Kidney glomerular epithelial cell (primary cell): ENCODE measurements at places on chromosomes 12 and 14.

DNA sequence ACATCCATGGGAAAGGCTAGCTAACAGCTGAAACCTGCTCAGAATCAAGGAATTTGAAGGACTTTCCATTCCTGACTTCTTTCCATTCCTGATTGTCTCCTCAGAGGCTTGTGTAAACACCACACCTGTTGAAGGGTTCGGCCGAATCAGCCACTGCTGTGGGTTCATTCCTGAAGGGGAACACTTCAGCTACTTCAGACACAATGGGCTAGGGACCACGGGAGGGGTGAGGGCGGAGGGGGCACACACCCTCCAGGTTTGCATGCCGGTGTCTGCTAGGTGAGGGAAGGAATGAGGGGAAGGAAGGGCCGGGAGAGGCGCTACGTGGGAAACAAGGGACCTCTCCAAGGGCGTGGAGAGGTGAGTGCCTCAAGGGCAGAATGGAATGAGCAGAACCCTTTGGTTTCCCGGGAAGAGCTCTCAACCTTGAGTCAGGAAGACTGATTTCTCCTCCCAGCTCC is 1.3 kb downstream of the GPRC5A start:
- no peak for DNase-seq

DNA sequence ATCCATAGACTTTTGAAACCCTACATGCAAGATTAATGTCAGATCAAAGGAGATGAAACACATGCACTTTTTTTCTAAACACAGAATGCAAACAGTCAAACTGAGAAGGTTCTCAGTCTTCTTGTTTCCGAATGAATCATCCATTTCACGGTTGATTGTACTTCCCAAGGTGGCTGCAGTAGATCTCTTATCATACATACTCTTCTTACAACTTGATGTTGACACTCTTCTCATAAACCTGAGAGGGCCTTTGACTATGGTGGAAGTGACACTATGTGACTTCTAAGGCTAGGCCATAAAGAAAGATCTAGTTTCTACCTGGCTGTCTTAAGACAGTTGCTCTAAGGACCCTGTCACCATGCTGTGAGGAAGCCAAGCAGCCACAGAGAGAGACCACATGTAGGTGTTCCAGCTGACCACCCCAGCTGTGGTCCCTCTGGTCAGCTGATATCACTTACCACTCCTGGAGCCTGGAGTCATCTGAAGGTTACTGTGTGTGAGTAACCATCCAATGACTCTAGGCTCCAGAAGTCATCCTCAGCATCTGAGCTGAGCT is 67.2 kb upstream of the HMGA2 start:
- peak; percentile 41 for DNase-seq

DNA sequence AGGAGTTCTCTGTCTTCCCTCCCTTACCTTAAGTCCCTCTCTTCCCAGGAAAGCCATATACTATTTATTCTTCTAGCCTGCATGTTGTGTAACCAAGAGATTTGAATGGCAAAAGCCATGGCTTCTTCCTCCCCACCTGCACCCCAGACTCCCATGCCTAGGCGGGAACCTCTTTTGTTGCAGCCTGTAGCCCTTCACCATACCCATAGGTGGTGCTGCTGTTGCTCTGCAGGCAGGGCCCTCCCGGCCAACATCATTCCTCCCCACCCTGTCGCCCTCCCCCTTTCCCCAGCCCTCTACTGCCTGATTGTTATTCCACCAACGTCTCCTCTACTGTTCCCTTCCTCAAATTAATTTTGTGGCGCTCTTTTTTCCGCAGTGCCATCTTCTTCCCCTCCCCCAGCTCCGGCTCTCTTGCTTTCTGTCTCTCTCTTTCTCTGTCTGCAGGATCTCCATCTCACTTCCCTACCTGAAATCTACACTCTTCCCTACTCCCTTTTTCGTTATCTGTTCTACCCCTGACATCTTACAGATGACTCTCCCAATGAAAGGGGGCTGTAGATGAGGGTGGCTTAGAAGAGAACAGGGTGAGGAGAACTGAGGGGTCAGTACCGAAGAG is 13.8 kb downstream of the NGDN start:
- no peak for DNase-seq

- no peak for DNase-seq
Measured at GRCh38 chr14:41817626-41818025, 210.9 kb downstream of the LRFN5 start.

DNA sequence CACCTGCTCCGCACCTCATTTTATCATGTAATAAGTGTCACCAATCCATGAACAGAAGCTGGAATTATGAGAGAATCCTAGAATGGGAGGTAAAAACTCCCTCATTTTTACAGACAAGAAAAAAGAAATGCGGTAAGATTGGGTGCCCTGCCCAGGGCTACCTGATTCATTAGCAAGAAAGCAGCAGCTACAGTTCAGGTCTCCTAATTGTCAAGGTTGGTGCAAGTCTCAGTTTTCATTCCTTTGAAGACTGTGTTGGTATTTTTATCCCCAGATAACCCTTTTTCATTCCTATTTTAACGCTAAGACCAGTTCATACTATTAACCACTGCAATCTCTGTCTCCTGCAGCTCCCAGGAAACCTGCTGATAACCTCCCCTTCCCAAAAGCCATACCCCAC is 6.9 kb downstream of the DUSP6 start:
- no peak for DNase-seq

DNA sequence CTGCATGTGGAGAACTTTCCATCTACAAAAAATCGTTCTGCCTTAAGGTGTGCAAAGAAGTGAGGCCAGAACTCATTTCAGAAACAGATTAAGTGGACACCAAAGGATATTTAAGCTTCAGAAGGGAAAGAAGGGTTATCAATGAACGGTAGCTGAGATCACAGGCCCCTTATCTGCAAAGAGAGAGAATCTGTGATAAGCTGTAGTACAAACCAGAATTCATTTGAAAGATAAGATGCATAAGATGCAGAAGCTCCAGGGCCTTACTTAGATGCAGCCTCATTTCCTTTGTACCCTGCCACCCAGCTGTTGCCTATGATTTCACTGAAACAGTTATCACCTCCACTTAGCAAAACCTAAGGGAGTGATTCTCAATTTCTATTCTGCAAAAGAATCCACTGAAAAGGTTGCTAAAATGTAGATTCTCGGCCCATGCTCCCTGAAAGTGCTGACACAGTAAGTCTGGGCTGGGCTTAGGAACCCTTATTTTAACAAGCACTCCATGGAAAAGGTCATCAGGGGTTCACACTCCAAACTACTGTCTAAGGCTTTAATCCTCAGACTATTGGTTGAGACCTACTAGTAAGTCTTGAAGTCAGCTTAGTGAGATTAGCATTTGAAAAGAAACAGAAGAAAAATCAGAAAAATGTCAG is 64.8 kb downstream of the HELB start:
- DNase-seq: no peak

- DNase-seq: no peak
Measured at GRCh38 chr12:126627596-126627995, 1562.4 kb downstream of the AACS start.

GRCh38 chr14:63901434-63902085 is 48.8 kb downstream of the SYNE2 start:
- no peak for DNase-seq

GRCh38 chr12:64029013-64029857 is 184.7 kb downstream of the SRGAP1 start:
- no peak for DNase-seq

GRCh38 chr14:72318648-72319047 is 386.4 kb downstream of the RGS6 start:
- DNase-seq: no peak

GRCh38 chr14:65164068-65164824 is 61.9 kb upstream of the MAX start:
- peak; percentile 18 for DNase-seq

DNA sequence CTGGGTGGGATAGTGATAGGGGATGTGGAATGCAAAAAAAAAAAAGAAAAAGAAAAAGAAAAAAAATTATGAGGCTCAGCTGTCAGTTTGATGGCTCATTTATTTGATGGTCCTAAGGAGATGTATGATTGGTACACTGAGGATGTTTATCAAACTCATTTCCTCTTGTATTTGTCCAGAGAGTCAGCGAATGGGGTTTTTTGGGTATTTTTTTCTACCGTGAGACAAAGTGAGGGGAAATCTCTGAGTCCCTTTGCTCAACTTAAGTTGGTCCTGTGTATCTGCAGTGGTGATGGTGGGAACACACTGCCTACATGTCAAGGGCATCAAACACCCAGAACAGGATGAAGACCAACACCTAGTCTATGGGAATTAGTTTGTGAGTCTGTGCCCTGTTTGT is 176.9 kb upstream of the HIF1A start:
- no peak for DNase-seq

DNA sequence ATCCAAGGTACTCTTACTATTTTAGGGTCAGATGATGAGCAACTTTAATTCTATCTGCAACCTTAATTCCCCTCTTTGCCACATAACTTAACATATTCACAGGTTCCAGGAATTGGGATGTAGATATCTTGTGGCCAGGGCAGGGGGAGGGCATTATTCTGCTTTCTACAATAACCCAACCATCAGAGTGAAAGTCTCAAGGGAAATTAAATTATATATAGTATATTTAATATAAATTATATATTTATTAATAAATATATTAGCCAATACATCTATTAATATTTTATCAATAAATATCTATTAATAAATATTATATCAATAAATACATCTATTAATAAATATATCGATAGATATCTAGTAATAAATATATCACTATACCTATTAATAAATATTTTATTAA is 11.7 kb upstream of the RAB21 start:
- DNase-seq: no peak

DNA sequence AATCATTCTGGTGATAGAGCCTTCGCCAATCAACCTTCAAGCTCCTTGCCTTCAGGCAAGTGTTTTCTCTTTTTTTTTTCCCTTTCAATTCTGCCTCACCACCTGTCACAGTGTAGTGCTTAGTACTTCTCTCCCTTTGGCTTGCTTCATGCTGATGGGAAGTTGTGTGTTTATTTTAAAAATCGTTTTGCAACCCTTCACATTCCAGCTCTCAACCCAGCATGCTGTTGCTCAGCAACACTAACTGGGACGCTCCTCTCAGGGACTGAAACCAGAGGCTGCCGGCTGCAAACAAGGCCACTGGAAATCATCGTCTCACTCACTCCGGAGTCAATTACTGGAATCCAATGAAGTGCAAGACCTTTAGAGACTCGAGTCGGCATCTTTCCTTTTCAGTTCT is 342.7 kb downstream of the PRKD1 start:
- peak; percentile 82 for DNase-seq

DNA sequence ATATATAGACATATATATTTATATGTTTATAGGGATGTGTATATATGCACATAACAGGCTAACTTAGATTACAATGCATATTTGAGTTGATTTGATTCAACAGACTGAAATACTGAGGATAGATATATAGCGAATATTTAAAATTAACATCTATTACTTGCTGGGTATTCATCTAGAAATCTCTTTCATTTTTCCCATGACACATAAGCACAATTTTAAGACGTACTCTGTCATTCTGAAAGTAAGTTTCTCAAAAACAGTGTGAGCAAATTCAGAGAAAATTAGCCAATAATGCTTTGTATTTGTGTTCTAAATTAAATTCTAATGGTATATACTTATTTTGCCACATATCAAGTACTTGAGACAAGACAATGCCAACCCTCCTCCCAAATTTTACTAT is 907.5 kb upstream of the MDGA2 start:
- no peak for DNase-seq

DNA sequence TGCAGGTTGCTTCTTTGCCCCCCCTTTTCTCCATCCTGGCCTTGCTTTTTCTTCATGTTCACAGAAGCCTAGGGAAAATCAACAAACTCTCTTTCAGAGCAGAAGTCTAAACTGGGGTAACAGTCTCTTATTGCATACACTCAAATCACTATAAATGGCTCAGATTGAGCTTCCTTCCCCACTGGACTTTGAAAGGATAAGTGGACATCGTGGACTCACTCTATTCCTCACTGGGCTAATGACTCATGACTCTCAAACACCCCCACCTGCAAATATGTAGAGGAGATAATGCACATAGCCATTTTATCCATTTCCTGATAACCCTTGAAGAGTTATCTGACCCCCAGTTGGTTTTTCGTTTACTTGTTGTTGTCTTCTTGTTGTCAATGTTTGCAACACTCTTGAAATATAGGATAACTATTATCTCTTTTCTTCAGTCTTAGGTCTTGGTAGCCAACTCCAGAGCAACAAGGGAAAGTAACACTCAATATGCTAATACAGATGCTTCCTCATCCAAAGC is 221.3 kb downstream of the PIK3C2G start:
- no peak for DNase-seq

- DNase-seq: no peak
Measured at GRCh38 chr14:94570002-94570400, 8.8 kb downstream of the SERPINA4 start.

- no peak for DNase-seq
Measured at GRCh38 chr14:76376878-76377734, 1.2 kb downstream of the ESRRB start.

GRCh38 chr12:104505095-104505818 is 48.5 kb downstream of the CHST11 start:
- no peak for DNase-seq

GRCh38 chr14:99596772-99597171 is 7.2 kb downstream of the CCDC85C start:
- no peak for DNase-seq

GRCh38 chr12:114918535-114919233 is 234.7 kb upstream of the TBX3 start:
- DNase-seq: no peak

DNA sequence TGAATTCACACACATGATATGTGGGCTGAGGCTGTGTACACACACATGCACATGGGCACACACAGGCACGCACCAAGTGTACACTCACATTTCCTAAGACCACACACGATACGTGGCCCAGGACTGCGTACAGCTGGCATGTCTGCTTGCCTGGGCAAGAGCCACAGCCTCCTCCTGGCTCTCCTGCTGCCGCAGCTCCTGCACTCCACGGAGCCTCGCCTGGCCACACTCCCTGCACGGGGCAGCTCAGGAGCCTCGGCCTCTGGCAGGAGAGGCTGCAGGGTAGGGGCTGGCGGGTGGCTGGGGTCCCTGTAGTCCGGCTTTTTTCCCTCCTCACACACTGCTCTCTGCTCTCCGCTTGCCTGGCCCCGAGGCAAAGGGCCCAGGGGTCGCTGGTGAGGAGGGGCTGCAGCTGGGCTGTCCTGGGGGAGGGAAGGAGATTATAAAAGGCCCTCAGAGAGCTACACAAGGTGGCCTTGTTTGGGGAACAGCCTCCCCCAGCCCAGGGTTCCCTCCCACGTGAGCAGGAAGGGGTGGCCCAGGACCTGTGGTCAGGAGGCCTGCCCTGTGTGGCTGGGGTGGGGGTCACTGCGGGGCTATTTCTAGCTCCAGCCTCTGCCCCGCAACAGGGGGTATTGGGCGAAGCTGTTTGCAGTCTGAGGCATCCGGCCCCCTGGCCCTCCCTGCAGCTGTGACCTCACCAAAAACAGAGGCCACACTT is 89.0 kb upstream of the SFSWAP start:
- no peak for DNase-seq

- no peak for DNase-seq
Measured at GRCh38 chr12:109618082-109618481, 44.5 kb downstream of the MVK start.

DNA sequence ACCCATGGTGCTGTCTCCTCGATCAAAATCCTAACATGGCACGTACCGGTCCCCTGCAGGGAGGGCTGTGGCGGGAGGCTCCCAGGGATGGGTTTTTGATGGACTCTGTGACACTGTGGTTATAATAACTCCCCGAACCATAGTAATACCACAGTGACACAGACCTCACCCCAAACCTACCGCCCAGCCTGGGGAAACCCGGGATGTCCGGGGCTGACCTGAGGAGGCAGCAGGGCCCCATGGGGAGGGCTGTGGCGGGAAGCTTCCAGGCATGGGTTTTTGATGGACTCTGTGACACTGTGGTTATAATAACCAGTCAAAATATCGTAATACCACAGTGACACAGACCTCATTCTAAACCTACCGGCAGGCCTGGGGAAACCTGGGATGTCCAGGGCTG is 378.0 kb downstream of the TMEM121 start:
- no peak for DNase-seq

GRCh38 chr12:62635649-62636048 is 169.0 kb downstream of the MON2 start:
- DNase-seq: no peak
